LHCN-M2 (cell line): ENCODE measurements at places on chromosomes 5 and 9. TPM values are rescaled to one million over a fixed set of nuclear protein-coding genes. Genes with fewer than 3 reads are reported as not detected.

SCAMP1 gene
- 50.7 and 53.8 TPM in 2 replicates for total RNA-seq

GCNT4 gene
- total RNA-seq: 0.06 and 0.23 TPM in 2 replicates

DNA sequence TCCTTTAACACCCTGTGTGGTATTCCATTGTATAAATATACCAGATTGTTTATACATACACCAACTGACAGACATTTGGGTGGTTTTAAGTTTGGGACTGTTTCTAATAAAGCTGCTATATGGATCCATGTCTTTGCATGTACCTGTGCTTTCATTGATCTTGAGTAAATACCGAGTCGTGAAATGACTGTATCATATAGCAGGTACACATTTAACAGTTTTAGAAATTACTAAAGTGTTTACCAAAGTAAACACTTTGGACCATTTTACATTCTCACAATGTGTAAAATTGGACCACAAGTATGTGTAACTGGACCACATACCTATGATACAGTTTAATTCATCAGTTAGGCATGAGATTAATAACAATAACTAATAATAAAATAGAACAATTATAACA lies 175.2 kb downstream of the FBXL17 start:
- DNase-seq: no peak

- no peak for DNase-seq
Observed at GRCh38 chr5:68074048-68074632, 141.4 kb upstream of the PIK3R1 start.

DNA sequence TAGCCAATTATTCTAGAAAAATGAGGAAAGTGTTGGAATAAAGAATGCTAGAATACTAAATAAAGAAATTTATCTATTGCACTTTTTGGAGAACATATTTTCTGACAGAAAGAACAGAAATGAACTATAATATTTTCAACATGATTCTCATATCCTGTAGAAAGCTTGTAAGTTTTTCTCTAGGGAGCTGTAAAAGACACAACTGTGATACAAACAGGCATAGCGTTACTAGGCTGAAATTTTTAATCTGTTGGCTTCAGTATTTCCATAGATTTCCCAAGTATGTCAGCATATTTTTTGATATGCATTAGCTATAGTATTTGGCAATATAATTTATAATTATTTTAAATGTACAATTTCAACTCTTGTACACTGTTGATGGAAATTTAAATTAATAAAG lies 31.3 kb downstream of the ANXA1 start:
- DNase-seq: no peak
